ENCODE measurements at places on chromosomes 6 and 20. TPM values are rescaled to one million over a fixed set of nuclear protein-coding genes. Genes with fewer than 3 reads are reported as not detected.

GRCh38 chr20:4730780-4731179 lies 9.1 kb downstream of the PRND start:
- no peak overlapping the region for H3K4me3 ChIP-seq
- H3K36me3 ChIP-seq, result no peaks in the 10 kb centered on the region

DNA sequence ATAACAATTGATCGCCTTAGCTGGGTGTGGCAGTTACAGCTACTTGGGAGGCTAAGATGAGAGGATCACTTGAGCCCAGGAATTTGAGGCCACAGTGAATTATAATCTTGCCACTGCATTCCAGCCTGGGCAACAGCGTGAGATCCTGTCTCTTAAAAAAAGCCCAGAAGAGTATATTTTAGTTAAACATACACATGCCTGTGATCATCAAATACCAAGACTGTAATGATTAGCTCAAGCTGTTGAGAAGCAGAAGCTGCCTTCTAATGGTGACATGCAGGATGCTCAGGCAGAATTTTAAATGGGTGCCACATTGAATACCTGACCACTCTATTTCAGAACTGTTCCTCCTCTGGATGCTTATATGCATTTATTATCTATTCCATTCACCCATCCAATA lies 8.9 kb upstream of the TMEM14A start:
- H3K27me3 ChIP-seq, result peaks cover 4% of the 10 kb centered on the region
- H3K4me1 ChIP-seq, result peaks cover 4% of the 10 kb centered on the region
- no peak overlapping the region for H3K4me3 ChIP-seq
- no peak overlapping the region for H3K27ac ChIP-seq
- no peak for DNase-seq

- DNase-seq, result peak; percentile 49
- no peaks in the 10 kb centered on the region for H3K27me3 ChIP-seq
- no peak overlapping the region for H3K27ac ChIP-seq
- peaks cover 8% of the 10 kb centered on the region for H3K36me3 ChIP-seq
- no peak overlapping the region for H3K4me3 ChIP-seq
- H3K4me1 ChIP-seq, result peaks cover 17% of the 10 kb centered on the region
These were observed 10.2 kb downstream of the ADNP start for GRCh38 chr20:50920997-50921396.

DNA sequence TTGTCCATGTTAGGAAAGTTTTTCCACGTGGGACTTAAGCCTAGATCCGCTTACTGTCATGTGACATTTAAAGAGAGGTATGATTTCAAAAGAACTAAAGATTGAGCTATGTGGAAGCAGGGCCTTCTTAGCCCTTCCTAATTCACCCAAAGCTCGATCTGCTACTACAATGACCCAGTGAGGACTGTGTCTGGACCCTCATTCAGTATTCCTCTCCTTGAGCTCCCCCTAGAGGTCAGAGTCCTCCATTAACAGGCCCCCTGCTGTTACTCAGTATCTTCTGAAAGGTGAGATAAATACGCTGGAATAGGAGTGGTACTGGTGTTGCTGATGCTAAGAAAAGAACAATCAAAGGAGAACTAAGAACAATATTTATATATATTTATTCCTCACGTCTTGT lies 414.0 kb downstream of the GJA1 start:
- peak; percentile 87 for DNase-seq
- H3K27ac ChIP-seq, result no peak overlapping the region
- H3K27me3 ChIP-seq, result no peaks in the 10 kb centered on the region
- H3K36me3 ChIP-seq, result no peaks in the 10 kb centered on the region

GRCh38 chr6:6656287-6656686 lies 67.8 kb downstream of the LY86 start:
- H3K4me3 ChIP-seq, result no peak overlapping the region
- DNase-seq, result no peak
- no peak overlapping the region for H3K27ac ChIP-seq
- no peaks in the 10 kb centered on the region for H3K4me1 ChIP-seq
- no peaks in the 10 kb centered on the region for H3K36me3 ChIP-seq

- no peaks in the 10 kb centered on the region for H3K27me3 ChIP-seq
- no peaks in the 10 kb centered on the region for H3K36me3 ChIP-seq
- no peaks in the 10 kb centered on the region for H3K4me1 ChIP-seq
These were observed 112.6 kb upstream of the SLC24A3 start for GRCh38 chr20:19099596-19100545.

The LY6G6C gene
- total RNA-seq, result not detected

DNA sequence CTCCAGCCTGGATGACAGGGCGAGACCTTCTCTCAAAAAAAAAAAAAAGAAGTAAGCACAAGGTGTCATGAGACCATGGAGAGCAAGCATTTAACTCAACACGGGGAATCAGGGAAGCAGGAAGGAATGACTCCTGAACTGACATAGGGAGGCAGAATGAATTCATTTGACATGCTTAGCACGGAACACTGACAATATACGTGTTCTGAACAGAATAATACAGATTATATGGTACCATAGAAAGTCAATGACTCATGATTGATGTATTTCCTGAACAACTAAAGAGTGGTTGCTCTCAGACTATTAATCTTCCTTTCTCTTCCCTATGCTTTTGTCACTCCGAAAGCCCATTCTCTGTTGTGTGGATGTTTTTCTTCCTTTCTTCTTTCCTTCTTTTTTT lies 20.7 kb upstream of the ASIP start:
- no peak overlapping the region for H3K27ac ChIP-seq
- H3K36me3 ChIP-seq, result no peaks in the 10 kb centered on the region
- H3K27me3 ChIP-seq, result no peaks in the 10 kb centered on the region
- H3K4me1 ChIP-seq, result peaks cover 8% of the 10 kb centered on the region

DNA sequence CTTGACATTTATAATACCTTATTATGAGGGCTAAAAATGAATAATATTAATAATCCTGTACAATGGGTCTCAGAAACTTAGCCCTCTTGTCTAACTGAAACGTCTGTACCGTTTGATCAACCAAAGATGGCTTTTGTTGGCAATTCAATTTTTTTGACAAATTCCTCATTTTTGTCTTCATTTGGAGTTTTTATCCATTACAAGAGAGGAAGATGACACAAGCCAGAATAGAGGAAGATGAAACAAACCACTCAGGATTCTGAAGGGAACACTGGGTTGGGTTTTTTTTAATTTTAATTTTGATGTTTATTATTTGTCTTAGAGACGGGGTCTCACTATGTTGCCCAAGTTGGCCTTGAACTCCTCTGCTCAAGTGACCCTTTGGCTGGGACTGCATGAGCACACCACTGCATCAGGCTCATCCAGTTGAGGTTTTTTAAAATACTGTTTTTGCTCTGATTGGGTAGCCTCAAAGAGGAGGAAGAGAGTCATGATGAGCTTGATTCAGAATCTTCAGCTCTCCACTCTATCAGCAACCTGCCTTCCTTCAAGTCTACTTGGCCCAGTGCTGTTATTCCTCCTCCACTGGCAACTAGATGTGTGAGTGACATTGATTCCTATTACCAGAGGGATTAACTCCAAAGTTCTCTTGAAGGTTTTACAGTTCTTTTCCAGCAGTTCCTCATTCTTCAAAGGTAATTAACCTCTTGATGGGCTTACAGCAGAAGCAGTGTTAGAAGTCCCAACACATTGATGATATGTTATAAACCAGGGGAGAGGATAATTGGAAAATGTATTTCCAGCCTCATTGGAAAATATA lies 71.3 kb downstream of the ATXN1 start:
- no peaks in the 10 kb centered on the region for H3K36me3 ChIP-seq
- no peaks in the 10 kb centered on the region for H3K4me1 ChIP-seq
- no peak overlapping the region for H3K27ac ChIP-seq
- H3K27me3 ChIP-seq, result no peaks in the 10 kb centered on the region

The BEND6 gene
- total RNA-seq, result 0.09 TPM

- no peak for DNase-seq
- no peak overlapping the region for H3K4me3 ChIP-seq
- no peaks in the 10 kb centered on the region for H3K27me3 ChIP-seq
- no peaks in the 10 kb centered on the region for H3K4me1 ChIP-seq
- no peak overlapping the region for H3K27ac ChIP-seq
These were observed 7.2 kb upstream of the CTAGE9 start for GRCh38 chr6:131717836-131718542.

GRCh38 chr6:48429610-48430009 lies 318.6 kb upstream of the PTCHD4 start:
- H3K4me1 ChIP-seq, result no peaks in the 10 kb centered on the region
- no peak for DNase-seq
- no peaks in the 10 kb centered on the region for H3K36me3 ChIP-seq
- no peak overlapping the region for H3K27ac ChIP-seq
- no peaks in the 10 kb centered on the region for H3K27me3 ChIP-seq
- H3K4me3 ChIP-seq, result no peak overlapping the region

GRCh38 chr6:13217206-13217905 lies 111.0 kb downstream of the TBC1D7 start:
- H3K36me3 ChIP-seq, result no peaks in the 10 kb centered on the region
- peak overlapping the region; percentile 28 for H3K27ac ChIP-seq
- peaks cover 18% of the 10 kb centered on the region for H3K4me1 ChIP-seq
- peak; percentile 70 for DNase-seq
- H3K27me3 ChIP-seq, result no peaks in the 10 kb centered on the region

DNA sequence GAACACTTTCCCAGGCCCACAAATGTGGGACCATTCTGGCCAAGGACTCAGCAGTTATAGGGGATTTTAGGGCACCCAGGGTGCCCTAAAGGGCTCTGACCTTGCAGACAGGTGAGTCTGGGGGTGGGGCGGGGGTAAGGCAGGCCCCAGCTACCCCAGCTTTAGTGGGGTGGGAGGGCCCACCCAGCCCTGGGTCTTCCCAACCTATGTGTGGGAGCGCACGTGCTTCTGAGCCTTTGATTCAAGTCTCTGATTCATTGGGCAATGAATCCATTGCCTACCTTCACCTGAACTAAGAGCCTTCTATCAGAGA lies 958 bp downstream of the SERPINB1 start:
- H3K4me3 ChIP-seq, result peak overlapping the region; percentile 19
- H3K27ac ChIP-seq, result peak overlapping the region; percentile 92
- DNase-seq, result no peak
- H3K27me3 ChIP-seq, result no peaks in the 10 kb centered on the region

Measured in cardiac muscle cell (in vitro differentiated cells and primary cell).